ENCODE measurements at places on chromosomes 5 and 9. TPM values are rescaled to one million over a fixed set of nuclear protein-coding genes. Genes with fewer than 3 reads are reported as not detected.

The MSMP gene
- total RNA-seq: not detected

The HEMGN gene
- 4.2 TPM for total RNA-seq

The NUTM2F gene
- not detected for total RNA-seq

The PROB1 gene
- 2.8 TPM for total RNA-seq

The ARSI gene
- total RNA-seq: 0.46 TPM

The ITK gene
- total RNA-seq: 0.23 TPM

All from diencephalon (tissue), 1 donor.